LoVo (cell line): ENCODE measurements at places on chromosomes 5 and 9.

DNA sequence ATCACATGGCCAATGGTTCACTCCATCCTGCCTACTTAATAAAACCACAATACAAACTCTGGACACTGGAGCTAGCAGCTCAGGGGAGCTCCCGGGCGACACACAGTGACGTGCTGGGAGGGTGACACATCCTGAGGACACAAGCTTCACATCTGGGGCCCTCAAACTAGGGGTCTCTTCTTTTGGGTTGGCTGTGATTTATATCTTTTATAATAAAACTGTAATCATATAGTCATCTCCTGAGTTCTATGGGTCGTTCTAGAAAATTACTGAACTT is 12.1 kb upstream of the MAPK9 start:
- DNase-seq: no peak

DNA sequence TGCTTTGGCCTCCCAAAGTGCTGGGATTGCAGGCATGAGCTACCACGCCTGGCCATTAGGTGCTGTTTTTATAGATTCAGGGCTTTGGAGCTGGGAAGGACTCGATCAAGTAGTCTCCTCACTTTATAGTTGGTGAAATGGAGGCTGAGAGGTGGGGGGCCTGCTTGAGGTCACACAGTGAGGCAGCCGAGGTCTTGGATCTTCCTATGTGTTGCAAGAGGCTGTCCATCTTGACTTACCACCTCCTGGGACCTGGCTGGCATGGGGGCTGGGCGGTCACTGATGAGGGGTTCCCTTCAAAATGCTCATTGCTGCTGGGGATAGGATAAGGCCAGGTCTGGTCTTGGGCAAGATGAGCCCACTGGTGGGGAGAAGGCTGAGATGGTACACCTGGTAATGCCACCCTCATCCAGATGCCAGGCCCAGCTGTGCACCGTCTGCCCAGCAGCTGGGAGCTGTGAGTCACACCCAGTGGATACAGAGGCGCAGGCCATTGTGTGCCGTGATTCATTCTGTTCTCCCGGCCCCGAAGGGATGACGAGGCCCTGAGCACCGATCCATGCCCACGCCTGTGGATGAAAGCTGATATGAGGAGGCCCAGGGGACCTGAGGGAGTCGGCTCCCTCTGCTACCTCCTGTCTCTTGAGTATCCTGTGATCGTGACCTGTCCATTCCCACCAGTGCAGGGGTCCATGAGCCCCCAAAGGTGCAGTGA is 10.5 kb upstream of the NDST1 start:
- DNase-seq: no peak

DNA sequence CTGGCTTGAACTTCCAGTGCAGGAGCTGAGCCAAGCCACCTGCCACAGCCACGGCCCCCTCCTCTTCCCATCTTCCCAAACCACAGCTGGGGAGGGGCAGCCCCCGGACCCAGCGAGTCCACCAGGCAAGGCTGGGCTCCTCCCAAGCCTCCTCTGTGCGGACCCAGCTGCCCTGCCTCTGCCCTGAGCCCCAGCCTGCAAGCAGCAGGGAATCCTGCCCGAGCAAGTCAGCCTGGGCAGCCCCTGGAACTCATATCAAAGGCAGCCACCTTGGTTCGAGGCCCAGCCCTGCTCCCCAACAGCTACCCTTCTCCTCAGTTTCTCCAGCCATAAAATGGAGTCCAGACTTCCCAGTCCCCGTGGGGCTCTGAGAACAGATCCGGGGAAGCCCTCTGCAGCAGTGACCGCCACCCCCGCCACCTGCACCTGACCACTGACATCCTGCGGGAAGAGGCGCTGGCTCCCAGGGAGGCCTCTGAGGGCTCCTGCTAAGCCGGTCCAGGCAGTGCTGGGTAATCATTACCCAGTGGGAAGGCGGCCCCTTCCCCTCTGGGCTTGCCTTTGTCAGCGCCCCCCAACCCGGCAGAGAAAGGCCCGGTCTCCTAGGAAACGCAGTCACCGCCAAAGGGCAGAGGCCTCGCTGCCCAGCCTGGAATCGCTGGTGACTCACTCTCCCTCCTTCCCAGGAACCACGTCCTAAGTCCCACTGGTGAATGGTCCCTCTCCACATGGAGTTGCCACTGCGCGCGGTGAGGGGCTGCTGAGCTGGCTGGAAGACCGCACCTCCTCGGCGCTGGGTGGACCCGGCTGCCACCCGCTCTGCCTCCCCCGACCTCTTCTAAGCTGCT is 1.5 kb downstream of the VAV2 start:
- DNase-seq: peak; percentile 74

- DNase-seq: no peak
Measured at GRCh38 chr5:123066016-123066415, 23.0 kb upstream of the PRDM6 start.

- DNase-seq: no peak
Measured at GRCh38 chr5:62937661-62938558, 359.3 kb downstream of the LRRC70 start.

DNA sequence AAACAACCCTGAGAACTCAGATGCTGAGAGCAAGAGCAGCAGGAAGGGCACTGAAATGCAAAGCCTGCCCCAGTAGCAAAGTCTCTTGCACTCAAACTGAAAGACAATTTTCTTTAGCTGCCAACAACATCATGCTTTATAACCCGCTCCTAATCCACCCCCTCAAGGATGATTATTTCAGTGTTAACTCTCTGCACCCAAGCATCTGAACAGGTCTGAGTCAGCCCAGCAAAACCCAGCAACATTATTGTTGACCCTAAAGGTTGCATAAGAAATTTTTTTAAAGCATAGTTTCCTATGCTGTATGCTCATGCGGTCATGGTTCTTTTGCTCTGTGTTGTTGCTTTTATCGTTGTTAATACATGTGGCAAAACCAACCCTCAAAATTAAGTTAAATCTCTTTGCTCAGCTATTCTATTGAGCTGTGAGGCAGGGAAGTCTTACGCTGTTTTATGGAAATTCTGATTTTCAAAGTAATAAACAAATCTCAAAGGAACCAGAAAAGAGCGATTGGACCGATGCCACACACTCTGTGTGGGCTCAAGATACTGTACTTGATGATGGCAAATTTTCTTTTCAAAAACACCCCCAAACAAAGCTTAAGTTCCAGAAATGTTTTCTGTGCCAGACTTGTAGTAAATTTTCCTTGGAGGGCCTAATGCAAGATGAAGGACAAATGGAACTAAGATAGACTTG is 440.6 kb upstream of the MPDZ start:
- DNase-seq: no peak

DNA sequence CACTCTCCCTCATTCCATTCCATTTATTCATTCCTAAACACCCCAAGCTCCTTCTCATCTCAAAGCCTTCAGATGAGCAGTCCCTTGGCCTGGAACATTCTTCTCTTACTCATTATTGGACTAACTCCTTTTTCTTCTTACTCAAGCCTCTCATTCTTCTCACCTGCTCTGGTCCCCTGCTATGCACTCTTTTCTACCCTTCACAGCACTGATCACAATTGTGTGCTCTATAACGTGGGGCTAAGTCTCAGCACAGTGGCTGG is 212.4 kb downstream of the MAPKAP1 start:
- no peak for DNase-seq

GRCh38 chr9:114076237-114077161 is 1.6 kb downstream of the AMBP start:
- DNase-seq: no peak

- DNase-seq: no peak
Measured at GRCh38 chr5:39455645-39456044, 30.9 kb upstream of the DAB2 start.

GRCh38 chr5:67140413-67140812 is 56.2 kb downstream of the CD180 start:
- DNase-seq: no peak

DNA sequence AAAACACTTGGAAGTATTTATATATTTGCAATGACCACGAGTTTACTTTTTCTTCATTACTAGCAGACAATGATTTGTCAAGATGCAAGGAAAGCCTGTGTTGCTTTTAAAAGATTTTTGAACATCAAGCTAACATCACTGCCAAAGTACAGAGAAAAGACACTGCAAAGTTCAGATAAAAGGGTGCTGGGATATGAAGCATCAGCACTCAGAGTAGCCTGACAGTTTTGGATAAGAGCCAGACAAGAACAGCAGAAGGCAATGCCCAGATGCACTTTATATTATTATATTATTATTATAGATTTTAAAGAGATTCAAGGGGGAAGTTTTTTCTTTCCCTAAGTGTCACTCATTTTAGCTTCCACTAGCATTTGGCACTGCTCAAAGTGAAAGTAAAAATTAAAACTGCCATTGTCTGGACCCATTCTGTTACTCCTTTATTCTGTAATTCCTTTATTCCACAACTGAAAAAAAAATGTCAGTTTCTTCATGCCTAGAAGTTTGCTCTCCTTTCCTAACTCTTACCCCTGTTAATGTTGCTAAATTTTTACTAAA is 240.6 kb downstream of the EFNA5 start:
- DNase-seq: no peak

DNA sequence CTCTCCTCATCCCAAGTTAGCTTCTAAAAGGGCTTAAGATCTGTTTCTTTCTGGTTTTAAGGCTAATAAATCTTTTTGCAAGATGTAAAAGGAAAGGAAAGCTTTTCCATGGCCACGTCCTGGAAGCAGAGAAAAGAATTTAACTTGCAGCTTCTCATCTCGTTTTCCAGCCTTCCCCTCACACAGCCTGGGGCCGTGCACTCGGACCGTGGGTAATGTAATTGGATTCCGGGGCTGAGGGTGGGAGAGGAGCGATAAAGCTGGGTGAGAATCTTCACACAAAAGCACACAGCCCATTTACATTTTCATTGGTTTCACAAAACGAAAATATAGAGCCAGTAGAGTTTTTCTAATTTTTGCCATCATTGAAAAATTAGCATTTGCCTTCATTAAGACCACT is 91.2 kb downstream of the IRX2 start:
- no peak for DNase-seq

DNA sequence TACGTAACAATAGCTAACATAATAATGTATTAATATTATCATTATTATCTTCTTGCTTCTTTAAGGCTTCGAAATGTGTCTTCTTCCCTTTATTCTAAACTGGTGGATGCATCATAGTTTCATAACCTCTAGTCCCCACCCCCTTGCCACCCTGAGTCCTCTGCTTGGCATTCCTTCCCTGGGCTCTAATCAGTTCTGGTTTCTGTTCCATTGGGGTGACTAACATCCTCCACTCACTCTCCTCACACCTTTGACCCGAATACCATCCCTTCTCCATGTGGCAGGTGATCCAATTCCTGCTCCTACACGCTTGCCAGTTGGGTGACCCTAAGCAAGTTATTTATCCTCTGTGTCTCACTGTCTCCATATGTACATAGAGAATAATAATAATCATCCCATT is 286.1 kb downstream of the TRPM3 start:
- DNase-seq: no peak

GRCh38 chr9:35478871-35479270 is 11.0 kb upstream of the RUSC2 start:
- no peak for DNase-seq

DNA sequence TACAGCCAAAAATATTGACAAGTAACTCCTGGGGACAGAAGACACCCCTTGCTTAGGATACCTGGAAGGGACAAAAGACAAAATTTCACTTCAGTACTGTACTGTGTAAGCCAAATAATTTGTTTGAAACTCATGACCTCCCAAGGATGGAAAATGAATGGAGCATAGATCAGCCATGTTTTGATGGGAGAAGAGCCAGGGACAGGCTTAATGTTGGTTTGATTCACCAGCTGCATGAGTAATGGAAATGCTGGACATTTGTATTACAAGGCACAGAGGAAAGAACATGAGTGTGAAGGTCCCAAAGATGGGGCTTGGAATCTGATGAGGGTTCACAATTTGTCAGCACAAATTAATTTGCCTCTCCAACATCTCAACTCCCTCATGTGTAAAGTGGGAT is 122.8 kb downstream of the ENC1 start:
- no peak for DNase-seq

DNA sequence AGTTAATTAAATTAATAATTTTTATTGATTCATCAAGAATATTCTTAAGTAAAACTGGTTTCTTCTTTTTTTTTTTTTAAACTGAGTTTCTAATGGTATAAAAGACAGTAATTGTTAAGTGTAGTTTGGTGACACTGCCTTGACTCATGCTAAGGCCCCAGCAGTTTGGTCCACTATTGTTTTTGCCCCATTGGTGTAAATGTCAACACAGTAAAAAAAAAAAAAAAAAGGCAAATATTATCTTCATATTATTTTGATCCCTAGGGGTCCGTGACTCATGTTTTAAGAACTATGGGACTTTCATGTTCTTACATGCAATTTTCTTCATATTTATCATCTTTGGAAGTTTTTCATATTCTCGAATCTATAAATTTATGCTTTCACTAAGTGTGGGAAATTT is 29.2 kb upstream of the JAK2 start:
- DNase-seq: no peak

- no peak for DNase-seq
Measured at GRCh38 chr5:10536511-10536910, 27.4 kb upstream of the ANKRD33B start.

- DNase-seq: no peak
Measured at GRCh38 chr5:178203670-178204181, 607 bp upstream of the HNRNPAB start.

DNA sequence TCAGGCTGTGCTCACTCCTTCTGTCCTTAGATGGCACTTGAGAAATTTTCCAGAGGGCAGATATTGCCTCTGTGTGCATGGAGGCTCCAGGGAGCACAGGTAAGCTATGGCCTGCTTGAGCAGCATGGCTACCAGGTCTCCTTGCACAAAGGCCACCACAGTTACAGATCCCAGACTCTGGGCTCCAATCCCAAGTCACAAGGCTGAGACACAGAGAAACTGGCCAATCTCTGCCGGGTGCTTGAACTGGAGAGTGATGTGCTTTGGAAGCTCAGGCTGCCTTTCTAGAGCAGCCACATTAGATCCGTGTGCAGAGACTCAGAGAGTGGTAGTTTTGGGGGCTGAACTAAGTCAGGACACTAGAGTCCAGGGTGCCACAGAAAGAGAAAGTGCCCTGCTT is 145.7 kb downstream of the SEMA6A start:
- no peak for DNase-seq

- DNase-seq: no peak
Measured at GRCh38 chr9:119453490-119453911, 84.3 kb upstream of the BRINP1 start.

- no peak for DNase-seq
Measured at GRCh38 chr5:29085142-29085541, 2046.8 kb upstream of the CDH9 start.

DNA sequence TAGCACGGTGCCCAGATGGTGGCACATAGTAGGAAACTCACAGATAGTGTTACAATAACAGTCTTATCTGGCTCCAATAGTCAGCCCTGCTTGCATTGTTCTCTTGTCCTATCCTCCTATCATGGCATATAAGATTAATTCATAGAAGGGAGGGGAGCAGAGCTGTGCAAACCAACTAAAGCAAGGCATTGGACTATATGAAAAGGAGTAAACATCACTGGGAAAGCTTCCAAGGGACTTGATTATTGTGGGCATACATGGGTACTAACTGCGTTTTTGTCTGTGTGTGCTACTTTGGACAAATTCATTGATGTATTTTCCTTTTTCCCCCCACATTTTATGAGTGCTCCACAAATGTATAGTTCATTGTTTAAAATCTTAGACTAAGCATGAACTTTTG is 43.8 kb upstream of the C5orf47 start:
- DNase-seq: no peak

- DNase-seq: no peak
Measured at GRCh38 chr9:115254287-115255180, 136.6 kb upstream of the TNC start.
